Hippocampal formation (tissue), 2 donors: ENCODE measurements at places on chromosomes 12 and 14.

DNA sequence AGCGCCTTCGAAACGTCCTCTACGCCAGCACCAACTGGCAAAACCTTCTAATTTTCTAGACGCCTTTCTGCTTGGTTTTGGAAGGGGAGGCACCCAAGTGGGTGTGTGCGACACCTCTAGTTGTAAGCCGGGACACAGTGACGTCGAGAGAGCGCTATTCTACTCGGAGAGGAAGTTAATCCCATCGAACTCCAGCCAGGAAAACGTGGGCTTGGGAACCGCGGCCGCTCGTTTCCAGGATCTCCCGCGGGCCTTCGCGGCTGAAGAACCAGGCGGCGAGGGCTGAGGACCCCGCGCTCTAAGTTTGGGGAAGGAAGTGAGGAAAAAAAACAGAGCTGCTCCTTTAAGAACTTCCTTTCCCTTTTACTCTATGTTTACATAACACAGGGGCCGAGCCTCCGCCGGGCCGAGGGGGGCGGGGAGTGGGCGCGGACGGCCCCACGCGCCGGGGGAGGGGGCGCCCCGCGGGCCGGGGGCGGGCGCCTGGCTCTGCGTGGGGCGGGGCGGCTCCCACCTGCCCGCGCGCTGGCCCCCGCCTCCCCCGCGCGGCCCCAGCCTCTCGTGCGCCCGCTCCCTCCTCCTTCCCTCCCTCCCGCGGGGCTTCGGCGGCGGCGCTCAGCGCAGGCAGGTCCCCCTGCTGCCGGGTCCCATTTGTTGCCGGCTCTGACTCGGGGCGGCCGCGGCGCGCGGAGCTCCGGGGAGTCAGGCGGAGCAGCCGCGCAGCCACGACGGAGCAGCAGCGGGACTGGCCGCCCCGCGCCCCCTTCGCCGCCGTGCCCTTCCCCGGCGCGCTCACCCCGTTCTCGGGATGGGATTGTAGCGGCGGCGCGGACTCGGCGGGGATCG lies at the start of gene PELI2:
PELI2 (plus strand) TSS at position 647 of the 846 bp plus-strand sequence. CDS start 250 bp downstream, outside the sequence.
- peak; percentile 91 for DNase-seq

GRCh38 chr12:66140731-66141130 lies 10.2 kb upstream of the LLPH start:
- no peak for DNase-seq

DNA sequence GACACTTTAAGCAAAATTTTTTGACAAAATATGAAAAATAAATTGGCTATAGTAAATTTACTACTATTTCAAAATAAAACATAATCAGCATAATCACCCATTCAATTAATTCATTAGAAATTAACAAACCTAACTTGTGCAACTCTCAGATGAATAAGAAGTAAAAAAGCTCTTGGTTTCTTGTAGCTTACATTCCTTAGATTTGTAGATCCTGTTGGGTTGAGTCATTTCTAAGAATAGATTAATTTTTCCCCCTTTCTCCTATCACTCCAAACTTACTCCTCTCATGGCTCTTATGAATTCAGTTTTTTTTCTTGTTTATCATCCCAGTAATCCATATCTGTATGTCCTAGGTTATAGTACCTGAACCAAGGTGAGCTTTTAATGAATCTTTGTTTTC lies 230.9 kb upstream of the LRIG3 start:
- no peak for DNase-seq

GRCh38 chr12:87280356-87280755 lies 748.8 kb downstream of the C12orf50 start:
- no peak for DNase-seq

GRCh38 chr12:94327809-94328208 lies 131.9 kb downstream of the CEP83 start:
- DNase-seq, result no peak

GRCh38 chr12:1614360-1614759 lies 14.7 kb upstream of the WNT5B start:
- no peak for DNase-seq

GRCh38 chr14:50068496-50068895 lies 47.9 kb downstream of the VCPKMT start:
- no peak for DNase-seq

- no peak for DNase-seq
Measured at GRCh38 chr14:60225265-60225664, 23.8 kb upstream of the PPM1A start.

- no peak for DNase-seq
Measured at GRCh38 chr14:55701638-55702037, 121.6 kb downstream of the KTN1 start.

GRCh38 chr12:6807170-6807569 lies 14.5 kb upstream of the GPR162 start:
- no peak for DNase-seq

- no peak for DNase-seq
Measured at GRCh38 chr14:97930166-97930565, 1133.0 kb downstream of the VRK1 start.

DNA sequence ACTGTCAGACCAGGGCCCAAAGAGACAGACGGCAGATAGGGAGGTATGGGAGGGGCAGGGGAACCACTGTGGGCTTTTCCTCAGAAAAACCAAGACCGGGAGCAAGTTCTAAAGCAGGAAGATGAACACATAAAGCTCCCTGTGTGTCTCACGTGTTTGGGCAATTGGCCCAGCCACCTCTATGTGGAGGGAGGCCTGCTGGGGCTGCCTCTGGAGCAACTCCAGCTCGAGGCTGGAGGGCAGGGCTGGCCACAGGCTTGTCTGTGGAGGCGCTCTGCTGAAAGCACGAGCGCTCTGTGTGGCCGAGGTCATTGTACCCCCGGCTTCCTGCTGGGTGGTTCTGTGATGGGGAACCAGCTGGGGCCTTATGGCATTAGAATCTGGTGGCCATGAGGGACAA lies 36.4 kb downstream of the TRAFD1 start:
- DNase-seq, result no peak

DNA sequence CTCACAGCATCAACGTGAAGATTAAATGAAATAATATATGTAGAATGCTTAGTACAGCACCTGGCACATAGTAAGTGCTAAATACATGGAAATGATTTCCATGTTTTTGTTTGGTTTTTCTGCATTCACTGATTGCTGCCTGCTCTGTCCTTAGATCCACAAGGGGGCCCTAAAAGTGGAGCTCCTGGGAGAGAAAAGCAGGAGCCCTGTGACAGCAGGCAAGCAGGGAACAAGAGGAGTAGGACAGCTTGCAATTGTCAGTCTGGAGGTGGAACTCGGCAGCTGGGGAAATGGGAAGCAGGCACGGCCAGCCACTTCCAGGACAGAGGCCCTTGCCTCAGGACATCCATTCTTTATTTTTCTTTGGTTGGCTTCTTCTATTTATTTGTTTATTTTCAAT lies 292.9 kb downstream of the BMP4 start:
- no peak for DNase-seq

- no peak for DNase-seq
Measured at GRCh38 chr12:89539426-89540223, 13.8 kb upstream of the POC1B start.

DNA sequence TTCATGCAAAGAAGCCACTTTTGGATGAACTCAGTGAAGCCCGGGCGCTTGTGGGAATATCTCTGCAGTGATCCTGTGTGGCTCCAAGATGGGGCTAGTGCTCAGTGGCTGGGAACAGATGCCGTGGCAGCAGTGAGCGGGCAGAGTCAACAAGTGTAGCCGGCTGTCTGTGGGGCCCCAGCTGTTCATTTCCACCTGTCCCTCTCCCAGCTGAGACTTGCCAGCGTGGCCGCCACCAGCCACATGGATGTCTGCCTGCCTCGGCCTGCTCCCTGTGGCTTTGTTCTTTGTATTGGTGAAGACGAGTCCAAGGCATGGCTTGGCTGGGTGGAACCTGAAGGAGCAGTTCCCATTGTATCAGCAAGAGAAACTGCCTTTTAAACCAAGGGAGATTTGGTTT lies 77.3 kb downstream of the NOS1 start:
- DNase-seq, result no peak

DNA sequence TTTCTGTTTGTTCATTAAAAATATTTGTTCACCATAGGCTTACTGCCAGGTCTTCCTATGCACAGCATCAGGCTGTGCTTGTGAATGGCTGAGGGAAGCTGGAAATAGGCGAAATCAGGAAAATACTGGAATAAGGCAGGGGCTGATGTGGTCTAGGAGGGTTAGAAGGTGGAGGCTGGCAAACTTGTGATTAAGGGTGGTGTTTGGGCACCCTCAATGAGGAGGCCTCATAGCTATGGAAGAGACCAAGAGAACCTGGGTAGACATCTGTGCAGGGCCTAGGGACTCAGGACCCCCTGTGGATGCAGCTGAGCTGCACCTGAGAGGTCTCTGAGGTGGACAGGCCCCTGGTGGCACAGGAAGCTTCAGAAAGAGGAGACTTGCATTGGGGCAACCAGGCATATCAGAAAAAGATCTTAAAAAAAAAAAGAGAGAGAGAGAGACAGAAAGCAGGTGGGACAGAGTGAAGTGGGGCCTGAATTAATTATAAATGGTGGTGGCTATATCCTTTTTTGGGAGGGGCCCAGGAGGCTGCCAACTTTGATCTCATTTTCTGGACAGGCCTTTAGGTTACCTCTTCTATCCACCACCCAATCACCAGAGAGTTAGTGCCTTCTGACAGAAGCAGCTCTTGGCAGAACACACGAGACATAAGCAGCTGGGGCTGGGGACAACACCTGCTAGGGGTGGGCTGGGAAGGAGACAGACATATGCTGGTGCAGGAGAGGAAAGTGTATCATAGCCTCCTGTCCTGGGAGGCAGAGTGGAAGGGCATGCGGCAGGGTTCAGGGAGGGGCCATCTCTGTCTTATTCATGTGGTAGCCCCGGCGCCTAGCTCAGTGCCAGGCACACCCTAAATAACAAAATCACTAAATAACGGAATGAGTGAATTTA lies 46.7 kb upstream of the ATP23 start:
- DNase-seq, result no peak

DNA sequence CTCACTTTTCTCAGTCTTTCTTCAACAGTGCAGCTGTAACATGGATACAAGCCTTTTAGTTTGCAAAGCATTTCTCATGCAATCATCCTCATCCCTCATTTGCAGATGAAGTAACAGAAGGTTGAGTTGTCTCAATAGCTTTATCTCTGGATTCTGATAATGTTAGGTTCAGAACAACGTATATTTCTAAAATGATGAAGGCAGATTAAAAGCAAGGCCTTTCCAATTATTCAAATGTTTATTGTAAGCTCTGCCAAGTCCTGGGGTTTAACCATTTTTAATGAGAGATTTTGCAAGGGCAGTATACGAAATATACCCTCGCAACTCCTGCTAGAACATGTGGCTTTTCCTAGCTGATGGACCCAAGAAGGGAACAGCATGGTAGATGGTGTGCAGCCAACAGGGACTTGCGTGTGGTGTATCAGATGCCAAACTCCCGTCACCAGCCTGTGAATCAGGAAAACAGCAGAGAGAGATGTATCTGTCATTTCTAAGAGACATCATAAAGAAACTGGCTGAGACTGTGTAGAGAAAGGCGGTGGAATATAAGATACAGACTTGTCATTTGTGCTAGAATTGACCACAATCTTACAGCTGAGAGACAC lies 319.7 kb downstream of the MED13L start:
- DNase-seq, result no peak

GRCh38 chr12:83739607-83740006 lies 1052.9 kb downstream of the TMTC2 start:
- no peak for DNase-seq

DNA sequence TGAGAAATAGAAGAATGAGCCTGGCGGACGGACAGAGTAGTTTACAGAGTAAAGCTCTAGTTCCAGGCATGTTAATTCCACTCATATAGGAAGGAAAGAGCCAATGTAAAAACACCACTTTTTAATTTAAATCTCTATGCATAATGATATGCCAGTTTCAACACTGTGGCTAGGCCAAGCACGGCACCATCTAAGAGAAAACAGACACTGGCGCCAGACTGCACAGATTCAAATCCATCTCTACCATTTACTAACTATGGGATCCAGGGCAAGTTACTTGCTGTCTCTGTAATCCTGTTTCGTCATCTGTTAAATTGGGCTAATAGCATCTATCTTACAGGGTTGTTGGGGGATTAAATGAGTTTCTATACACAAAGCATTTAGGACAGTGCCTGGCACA lies 27.5 kb downstream of the RMST start:
- no peak for DNase-seq

DNA sequence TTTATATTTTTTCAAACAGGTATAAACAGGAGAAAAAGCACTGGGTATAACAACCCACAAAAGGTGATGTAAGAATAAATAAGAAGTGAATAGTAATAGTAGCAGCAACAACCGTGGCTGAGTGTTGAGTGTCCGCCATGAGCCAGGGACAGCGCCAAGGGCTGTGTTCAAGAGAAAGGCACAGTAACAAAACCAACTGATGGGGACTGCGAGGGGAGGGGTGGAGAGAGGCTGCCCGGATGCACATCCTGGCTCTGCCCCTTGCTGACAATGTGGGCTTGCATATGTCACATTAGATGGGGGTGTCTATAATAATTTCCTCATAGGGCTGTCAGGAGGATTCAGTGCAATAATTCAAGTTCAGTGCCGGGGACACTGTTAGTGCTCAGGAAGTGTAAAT lies 912.4 kb downstream of the VRK1 start:
- DNase-seq, result no peak

GRCh38 chr12:30782316-30783173 lies 27.8 kb upstream of the CAPRIN2 start:
- DNase-seq, result no peak

DNA sequence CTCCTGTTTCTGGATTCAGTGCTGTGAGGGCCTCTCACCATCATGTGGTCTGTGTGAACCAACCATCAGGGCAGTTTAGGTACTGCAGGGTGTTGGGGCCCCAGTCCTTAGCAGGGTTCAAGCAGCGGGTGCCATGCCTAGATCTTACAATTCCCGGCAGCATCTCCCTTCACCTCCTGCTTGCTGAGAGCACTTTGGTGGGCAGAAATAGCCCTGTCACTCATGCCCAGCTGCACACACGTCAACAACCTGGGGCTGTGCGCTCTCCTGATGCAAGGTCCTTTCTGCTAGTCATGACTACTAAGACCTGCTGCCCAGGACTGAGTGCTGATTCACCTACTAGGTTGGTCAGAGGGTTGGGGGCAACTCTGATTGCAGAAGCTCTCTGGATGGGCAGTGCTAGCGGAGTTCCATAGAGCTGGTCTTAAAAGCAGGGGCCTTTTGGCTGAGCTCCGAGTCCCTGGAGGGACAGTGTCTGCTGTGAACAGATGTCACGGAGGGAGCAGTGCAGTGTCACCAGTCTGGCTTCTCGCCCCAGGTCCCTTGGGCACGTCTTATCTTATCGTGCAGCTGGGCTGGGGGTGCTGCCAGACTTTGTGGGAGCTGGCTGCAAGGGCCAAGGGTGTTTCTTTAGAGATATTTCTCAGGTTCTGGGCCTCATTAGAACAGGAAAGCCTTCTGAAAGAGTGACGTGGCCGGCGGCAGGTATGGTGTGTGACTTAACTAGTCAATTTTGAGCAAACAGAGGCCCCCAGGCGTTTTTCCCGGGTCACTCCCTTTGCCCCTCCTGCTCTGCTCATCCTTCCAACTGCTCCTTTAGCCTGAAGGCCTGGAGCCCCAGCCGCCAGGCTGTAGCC lies 71.8 kb downstream of the NINJ2 start:
- no peak for DNase-seq

GRCh38 chr12:18323159-18323558 lies 61.8 kb downstream of the PIK3C2G start:
- no peak for DNase-seq
